ENCODE measurements at places on chromosomes 11 and 22.

- no peak for DNase-seq
These were observed 23.9 kb downstream of the STIM1 start for GRCh38 chr11:3879216-3879966.

GRCh38 chr11:133953547-133953946, 3.2 kb downstream of the IGSF9B start:
- DNase-seq = no peak

DNA sequence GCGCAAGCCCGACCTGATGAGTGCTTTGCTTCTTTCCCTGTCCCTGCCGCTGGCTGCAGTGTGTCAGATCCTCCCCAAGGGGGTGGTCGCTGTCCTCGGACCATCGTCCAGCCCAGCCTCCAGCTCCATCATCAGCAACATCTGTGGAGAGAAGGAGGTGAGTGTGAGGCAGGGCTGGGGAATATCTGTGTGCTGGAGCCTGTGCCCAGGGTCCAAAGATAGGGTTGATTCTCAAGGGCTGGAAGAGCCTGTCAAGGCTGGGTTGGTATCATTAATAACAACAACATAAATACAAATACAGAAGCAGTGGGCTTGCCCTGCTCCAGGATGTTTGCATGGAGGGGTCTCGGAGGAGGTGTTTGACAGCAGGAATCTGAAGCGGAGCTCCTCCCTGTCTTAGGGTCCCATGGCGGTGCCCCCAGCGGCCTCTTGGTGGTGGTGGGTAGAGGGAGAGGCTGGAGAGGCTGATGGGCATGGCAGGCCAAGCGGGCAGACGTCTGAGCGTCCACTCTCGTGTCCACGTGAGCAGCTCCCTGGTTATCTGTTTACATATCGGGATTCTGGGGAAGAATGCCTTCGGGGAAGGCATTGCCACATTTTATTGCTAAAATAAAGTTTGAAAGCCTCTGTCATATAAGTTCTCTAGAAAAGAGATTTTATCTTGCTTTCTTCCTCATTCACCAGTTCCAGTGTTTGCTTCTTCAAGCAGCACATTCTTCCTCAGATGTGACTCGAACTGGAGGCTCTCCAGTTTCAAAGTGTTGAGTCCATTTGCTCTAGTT, 208.4 kb upstream of the TBCEL start:
- no peak for DNase-seq

DNA sequence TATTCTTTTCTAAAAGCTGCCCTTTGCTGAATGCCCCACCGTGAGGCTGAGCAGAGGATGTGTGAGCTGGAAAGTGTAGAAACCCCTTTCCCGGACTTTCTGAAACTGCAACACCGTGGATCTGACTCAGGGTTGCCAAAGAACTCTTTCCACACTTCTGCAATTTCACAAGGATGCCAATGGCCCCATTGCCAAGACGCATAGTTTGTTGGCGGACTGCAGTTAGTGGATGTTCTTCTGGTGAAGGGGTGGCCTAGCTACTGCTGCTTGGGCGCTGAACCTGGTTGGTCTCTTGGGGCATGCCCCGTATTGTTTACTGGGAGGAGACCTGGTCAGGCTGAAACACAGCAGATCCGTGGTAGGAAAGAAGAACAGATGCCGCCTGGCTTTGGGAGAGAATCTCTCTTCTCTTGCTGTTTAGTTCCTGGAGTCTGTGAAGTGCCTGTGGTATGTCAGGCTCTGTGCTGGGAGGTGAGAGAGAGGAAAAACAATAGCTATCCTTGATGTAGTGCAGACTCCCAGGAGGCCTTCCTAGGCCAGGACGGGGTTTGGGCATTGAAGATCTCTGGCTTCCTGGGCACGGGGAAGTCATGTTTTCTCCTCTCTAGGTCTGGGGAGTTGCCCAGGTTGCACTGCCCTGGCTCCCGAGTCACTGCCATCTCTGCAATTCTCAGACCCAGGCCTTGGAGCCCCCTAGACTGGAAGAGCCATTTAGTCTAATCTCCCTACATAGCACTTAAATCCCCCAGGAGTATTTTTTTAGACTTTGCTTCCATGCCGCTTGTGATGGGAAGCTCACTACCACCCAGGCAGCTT, 26.9 kb downstream of the CD82 start:
- DNase-seq = no peak

GRCh38 chr11:1750840-1751530, 590 bp upstream of the IFITM10 start:
- peak; percentile 27 for DNase-seq

DNA sequence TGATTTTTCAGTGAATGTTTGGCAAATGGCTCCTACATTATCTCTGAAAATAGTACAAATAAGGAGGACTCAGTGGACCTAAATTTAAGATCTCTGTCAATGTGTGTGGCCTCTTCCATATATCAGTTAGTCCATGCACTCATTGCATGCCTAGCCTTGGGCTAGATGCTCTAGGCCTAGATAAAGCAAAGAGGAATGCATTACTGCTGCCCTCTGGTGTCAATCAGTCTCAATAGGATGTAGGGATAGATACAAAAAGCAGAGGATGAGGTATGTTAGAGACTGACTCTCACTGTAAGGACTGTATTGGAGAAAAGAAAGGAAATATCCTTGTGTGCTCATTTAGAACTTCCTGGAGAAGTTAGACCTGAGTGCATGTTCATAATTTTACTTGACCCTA, 42.0 kb downstream of the MS4A2 start:
- no peak for DNase-seq

DNA sequence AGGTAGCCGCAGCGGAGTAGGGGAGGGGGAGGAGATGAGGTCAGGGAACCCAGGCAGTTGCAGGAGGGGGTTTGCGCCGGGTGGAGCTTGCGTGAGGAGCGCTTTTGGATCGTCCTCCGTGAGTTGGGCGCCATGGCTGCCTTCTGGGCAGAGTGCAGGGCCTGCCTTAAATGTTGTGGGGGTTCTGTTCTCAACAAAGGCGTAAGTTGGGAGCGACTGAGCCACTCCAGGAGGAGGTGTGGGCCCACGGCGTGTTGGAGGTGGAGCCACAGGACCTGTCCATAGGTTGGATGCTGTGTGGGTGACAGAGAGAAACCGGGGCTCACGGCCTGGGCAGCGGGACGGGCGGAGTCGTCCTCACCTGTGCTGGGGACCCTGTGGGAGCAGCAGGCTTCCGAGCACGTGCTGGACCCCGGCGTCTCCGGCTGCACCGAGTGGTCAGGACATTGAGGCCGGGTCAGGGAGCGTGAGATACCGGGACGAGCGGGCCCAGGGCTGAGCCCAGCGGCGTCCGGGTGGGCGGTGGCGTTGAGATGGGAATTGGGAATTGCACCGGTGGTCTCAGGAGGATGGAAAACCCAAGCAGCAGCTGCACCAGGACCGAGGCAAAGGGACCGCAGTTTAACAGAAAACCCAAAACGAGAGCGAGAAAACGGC, 977 bp upstream of the PGGHG start:
- no peak for DNase-seq
